ENCODE measurements at places on chromosomes 7 and 10. TPM values are rescaled to one million over a fixed set of nuclear protein-coding genes. Genes with fewer than 3 reads are reported as not detected.

GRCh38 chr10:104099269-104099668 is 13.6 kb upstream of the COL17A1 start:
- DNase-seq: no peak

DNA sequence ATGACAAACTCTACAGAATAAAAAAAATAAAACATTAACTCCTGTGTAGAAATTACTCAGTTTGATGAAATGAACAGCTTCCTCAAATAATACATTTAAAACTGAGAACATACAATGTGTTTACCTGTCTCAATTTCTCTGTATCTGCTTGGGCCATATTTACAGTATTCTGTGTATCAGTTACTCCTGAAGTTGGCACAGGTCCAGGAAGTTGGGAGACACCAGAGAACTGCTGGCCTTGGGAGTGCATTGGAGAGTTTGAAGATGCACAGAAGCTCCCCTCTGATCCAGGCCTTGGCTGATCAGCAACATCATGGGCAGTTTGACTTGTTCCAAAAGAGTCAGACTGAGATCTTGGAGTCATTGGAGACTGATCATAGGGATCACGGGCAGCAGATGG is 155.1 kb downstream of the GALNT11 start:
- peak; percentile 15 for DNase-seq

DNA sequence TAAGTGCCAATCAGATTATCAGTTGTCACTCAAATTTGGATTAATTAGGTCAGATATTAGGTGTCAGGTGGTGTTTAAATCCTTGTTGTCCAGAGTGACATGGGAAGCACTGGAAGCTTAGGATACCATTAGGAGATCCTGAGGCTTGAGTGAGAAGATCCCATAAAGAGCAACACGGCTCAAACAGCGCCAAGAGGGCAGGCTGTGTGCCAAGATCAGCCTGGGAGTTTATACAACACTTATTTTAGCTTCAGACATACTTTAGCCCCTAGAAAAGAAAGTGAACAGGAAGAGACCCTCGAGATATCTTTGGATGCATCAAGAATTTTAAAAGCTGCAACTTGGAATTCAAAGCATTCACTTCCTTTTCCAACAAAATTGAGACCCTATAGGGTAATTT is 14.2 kb upstream of the ACTA2 start:
- DNase-seq: no peak

- DNase-seq: no peak
Measured at GRCh38 chr7:32579776-32580175, 84.5 kb downstream of the AVL9 start.

DNA sequence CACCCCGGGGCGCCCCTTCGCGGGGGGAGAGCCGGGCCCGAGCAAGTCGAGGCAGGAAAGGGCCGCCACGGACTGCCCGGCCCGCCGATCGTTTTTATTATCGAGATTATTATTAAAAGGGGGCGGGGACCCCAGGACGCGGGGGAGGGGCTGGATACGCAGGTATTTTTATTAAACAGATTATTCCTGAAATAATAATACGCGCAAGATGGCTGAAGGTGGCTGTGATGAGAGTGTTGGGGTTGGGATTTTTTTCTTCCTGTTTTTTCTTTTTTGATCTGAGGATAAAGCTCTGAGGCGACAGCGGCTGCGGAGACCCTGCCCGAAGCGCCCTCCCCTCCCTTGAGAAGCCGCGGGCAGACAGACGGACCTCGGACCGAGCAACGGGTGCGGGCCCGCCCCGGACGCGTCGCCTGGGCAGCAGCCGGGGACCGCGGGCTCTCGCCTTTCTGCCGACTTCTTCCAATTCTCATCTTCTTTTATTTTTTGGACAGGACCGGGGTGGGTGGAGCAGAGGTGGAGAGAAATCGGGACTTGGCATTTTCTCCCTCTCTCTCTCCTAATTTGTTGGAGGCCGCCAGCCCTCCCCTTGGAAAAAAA is 1.4 kb upstream of the TRIM8 start:
- DNase-seq: peak; percentile 16

DNA sequence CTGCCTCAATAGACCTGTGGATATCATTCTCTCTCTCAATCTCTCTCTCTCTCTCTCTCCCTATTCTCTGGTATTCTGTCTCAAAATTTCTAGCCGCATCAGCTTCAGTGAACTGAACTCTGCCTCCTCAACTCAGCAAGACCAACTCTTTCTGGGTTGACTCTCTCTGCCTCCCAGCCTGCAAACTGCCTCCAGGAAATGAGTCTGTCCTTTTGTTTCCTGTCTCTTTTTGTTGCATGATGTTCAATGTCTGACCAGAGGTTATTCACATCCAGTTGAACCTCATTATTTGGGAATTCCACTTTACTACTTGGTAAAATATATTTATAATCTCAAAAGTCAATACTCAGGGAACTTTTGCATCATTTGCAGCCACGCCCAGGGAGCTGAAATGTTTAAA is 682.7 kb upstream of the FZD8 start:
- DNase-seq: no peak

DNA sequence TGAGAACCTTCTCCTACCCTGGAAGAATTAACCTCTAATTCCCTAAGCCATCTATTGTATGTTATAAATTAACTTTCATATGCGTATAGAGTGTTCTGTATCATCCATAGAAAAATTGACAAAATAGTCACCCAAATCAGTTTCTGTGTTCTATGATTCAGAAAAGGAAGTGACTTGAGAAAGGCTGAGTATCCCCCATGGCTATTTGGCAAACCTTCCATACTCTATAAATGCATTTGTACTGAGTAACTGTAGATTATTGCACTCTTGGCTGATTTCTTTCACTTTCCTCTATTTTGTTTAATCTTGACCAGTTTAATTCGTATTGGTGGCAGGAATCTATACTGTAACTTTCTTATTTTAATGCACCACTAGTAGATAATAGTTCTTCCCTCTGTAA is 182.2 kb downstream of the HTR7 start:
- no peak for DNase-seq

DNAJC9 gene
- 27.1 TPM for total RNA-seq

ADCYAP1R1 gene
- total RNA-seq: not detected

KIF20B gene
- total RNA-seq: 10.5 TPM

PIK3AP1 gene
- total RNA-seq: 0.32 TPM

CLCN1 gene
- total RNA-seq: not detected

GNG11 gene
- 40.3 TPM for total RNA-seq

All from SK-MEL-5 (cell line).